ENCODE measurements at places on chromosomes 5 and 9. TPM values are rescaled to one million over a fixed set of nuclear protein-coding genes. Genes with fewer than 3 reads are reported as not detected.

DNA sequence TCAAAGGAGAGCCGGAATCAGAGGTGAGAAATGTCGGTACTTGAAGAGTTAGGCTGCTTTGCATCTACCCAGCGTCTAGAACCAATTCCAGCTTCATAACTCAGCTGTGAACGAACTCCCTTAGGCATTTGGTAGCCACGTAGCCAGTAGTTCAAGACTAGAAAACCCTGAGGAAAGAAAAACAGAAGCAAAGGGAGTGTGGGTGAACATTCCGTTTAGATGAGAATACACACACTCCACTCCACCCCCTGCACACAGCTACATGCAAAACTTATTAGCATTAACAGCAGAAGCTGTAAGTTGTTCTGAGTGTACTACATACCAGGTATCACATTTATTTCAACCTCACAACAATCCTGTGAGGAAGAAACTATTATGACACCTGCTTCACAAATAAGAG, 78.3 kb downstream of the SMIM23 start:
- DNase-seq: no peak
- no peak overlapping the region for H3K27ac ChIP-seq
- peaks cover 12% of the 10 kb centered on the region for H3K36me3 ChIP-seq
- H3K27me3 ChIP-seq: no peaks in the 10 kb centered on the region
- H3K4me3 ChIP-seq: no peak overlapping the region

- no peak for DNase-seq
- no peak overlapping the region for H3K4me3 ChIP-seq
- H3K4me1 ChIP-seq: peaks cover 4% of the 10 kb centered on the region
- no peaks in the 10 kb centered on the region for H3K27me3 ChIP-seq
- no peaks in the 10 kb centered on the region for H3K36me3 ChIP-seq
These were observed 246.6 kb upstream of the ANKRD55 start for GRCh38 chr5:56479696-56480077.

Gene SLC45A2
- total RNA-seq: not detected

Gene CYLC2
- not detected for total RNA-seq

- no peak overlapping the region for H3K4me3 ChIP-seq
- peaks cover 29% of the 10 kb centered on the region for H3K4me1 ChIP-seq
- no peaks in the 10 kb centered on the region for H3K27me3 ChIP-seq
- no peak for DNase-seq
These were observed 66.2 kb downstream of the MVB12B start for GRCh38 chr9:126392662-126393371.

- peaks cover 15% of the 10 kb centered on the region for H3K4me1 ChIP-seq
- DNase-seq: no peak
- no peaks in the 10 kb centered on the region for H3K27me3 ChIP-seq
- no peak overlapping the region for H3K4me3 ChIP-seq
- H3K36me3 ChIP-seq: no peaks in the 10 kb centered on the region
- H3K27ac ChIP-seq: no peak overlapping the region
These were observed 125.9 kb downstream of the NUDT12 start for GRCh38 chr5:103436656-103437055.
